ENCODE measurements at places on chromosomes 7 and 10. TPM values are rescaled to one million over a fixed set of nuclear protein-coding genes. Genes with fewer than 3 reads are reported as not detected.

DNA sequence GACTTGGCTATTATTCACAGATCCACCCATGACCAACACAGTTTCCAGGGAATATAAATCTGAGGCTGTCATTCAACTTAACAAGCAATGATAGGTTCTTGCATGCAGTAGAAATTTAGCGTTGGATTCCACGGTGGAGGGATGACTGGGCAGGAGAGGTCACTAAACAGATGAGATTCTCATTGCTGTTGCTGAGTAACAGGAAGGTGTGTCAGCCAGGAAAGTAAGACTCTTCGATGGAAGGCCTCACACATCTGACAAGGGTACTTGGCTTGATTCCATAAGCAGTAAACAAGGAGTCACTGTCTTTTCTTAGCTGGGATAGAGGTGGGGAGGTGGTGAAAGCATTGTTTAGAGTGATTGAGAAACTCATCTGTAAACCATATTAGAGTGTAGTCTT, 1152.0 kb downstream of the SORCS3 start:
- DNase-seq: peak; percentile 62

DNA sequence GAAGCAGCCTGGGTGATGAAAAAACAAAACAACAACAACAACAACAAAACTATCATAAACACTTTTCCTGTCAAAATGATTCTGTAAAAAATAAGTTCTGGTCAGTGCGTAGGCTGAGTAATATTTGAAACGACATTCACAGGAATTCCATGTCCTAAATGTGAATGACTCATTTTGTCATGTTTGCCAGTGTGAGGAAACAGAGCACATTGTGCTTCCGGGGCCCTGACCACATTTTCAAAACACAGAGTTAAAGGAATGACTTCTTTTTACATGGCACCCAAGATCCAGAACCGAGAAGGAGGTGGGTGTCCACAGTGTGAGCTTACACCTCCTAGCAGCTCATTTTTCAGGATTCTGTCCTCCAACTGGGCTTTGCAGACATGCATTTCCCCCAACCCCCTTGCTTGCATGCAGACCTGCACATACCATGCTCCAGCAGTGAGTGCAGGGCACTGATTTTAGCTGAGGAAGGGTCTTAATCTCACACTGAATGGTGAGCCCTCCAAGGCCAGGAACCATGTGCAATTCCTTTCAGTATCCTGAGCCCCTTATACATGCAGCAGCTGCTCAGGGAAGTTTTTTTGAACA, 3.0 kb downstream of the CLRN3 start:
- DNase-seq: peak; percentile 49

DNA sequence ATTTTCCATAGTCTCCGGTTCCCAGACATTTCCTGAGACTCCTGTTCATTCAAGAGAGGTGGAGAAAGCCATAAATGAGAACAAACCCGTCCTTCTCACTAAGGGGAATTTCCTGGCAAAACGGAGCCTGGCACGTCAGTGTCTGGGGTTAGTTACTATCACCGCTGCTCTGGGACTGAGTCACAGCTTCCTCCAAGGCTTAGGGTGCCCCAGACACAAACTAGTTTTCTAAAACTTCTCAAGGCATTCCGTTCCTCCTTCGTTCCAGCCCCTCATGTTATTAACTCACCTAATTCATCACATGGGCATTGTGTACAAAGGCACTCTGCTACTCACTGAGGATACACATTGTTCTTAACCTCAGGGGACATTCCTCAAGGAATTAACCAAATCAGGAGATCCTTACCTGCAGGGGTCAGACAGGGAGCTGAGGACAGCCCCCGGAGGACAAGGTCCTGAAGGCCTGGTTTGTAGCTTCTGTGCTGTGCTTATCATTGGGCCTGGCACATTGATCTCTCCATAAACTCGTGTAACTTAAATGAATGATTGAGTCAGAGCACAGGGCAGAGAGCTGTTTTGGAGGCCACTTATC, 103.0 kb upstream of the KLF6 start:
- DNase-seq: peak; percentile 98

- DNase-seq: no peak
These were observed 12.6 kb downstream of the PDAP1 start for GRCh38 chr7:99395616-99396327.

DNA sequence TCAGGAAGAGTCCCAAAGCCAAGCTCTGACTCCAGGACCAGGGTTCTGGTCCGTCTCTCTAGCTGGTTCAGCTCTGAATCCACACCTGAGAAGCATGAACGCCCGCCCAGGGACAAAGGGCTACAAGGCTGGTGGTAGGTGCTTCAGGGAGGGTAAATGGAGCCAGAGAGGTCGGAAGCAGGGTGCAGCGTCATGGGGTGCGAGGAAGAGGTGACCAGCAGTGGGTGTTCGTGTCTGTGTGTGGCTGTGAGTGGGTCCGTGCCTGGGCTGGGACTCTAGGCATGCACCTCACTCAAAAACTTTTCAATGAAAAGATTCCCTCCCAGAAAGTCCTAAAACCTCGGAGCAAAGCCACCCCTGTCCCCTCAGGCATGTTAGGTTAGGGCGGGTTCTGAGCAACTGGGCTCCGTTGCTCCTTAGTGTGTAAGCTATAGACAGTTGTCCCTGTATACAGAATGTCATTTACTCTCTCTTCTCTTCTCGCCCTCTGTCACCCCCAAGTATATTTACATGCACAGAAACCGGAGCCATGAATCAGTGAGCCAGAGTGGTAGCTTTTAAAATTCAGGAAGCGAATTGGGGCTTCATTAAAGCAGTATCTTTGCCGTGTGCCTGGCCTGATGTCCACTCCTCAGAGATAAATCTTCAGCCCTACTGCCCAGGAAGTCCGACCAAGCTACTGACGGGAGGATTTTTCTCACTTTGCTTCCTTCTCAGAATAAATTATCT, 12.3 kb upstream of the GATA3 start:
- no peak for DNase-seq

Gene GRM8
- total RNA-seq: not detected

DNA sequence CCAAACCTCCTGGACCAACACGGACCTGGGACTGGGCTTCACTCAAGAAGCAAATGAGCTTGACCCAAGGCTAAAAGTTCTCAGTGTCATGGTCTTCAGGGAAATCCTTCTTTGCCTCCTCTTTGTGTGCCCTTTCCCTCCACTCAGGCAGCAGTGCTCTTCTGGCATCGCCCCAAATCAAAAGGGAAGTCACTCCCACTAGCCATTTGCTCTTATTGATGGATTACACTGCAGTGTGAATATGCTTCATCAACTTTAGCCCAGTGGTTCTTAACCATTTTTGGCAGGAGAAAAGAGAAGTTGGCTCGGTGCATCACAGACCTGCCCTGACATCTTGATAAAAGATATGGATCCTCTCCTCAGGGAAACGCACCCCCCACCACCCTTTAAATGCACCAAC, 19.2 kb upstream of the IKZF1 start:
- no peak for DNase-seq

DNA sequence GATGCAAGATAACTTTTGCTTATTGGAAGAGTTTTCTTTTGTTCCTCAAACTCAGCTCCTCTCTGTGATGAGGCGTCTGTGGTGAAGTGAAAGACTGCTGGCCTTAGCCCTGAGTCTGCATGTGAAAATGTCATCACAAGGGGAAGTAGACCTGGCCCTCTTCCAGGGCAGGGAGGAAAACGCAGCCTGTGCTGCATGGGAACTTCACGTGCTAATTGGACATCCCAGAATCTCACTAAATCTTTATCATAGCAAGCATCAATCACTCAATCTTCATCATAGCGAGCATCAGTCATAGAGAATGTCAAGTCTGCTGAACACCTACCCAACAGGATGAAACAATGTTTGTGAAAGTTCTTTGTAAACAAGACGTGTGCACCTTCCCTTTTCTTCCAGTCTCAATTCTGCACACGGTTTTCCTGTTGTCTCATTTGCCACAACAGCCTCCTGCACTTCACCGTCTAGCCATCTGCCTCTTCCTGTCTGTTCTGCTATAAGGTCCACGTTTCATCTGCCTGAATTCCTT, 314.6 kb downstream of the FRMD4A start:
- no peak for DNase-seq

Gene GHRHR
- total RNA-seq: not detected

- no peak for DNase-seq
These were observed 343.7 kb upstream of the GALNT17 start for GRCh38 chr7:70788276-70788675.

Gene C7orf33
- not detected for total RNA-seq

Gene NACAD
- total RNA-seq: 3.4 TPM
